ENCODE measurements at places on chromosomes 1 and 21.

- no peak for DNase-seq
These were observed 315.0 kb upstream of the CAMK1G start for GRCh38 chr1:209268479-209268878.

- DNase-seq = peak; percentile 36
These were observed 19.9 kb downstream of the ATP8B2 start for GRCh38 chr1:154344977-154345837.

GRCh38 chr1:109821221-109821669, 57.5 kb upstream of the EPS8L3 start:
- peak; percentile 59 for DNase-seq

DNA sequence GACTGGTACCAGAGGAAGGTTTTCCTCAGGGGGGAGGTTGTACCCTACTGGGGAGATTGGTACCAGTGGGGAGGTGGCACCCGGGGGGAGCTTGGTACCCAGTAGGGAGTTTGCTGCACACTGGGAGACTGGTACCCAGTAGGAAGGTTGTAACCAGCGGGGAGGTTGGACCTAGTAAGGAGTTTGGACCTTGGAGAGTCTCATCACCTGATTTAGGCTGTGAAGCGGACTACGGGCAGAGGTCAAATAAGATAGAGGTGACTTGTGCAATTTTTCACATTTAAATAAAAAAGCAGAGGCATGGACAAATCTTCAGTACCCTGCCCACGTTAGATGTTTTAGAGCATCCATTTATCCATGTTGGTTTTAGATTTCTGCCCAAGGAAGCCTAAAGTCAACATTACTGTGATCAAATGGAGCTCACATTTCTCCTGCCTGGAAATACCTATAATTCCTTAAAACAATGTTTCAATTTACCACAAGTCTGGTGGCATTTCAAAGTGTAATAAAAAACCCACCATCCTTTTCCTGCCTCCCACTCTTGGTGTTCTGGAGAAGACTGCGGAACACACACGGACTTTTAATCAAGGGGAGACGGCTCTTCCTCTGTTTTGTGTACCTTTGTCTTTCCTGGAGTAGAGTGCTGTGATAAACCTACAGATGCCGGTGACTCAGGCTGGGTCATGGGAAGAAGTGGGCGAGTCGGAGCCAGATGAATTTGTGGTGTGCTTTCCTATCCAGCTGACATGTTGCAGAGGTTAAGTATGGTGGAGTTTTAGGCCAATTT, 36.2 kb upstream of the MRPS6 start:
- no peak for DNase-seq

DNA sequence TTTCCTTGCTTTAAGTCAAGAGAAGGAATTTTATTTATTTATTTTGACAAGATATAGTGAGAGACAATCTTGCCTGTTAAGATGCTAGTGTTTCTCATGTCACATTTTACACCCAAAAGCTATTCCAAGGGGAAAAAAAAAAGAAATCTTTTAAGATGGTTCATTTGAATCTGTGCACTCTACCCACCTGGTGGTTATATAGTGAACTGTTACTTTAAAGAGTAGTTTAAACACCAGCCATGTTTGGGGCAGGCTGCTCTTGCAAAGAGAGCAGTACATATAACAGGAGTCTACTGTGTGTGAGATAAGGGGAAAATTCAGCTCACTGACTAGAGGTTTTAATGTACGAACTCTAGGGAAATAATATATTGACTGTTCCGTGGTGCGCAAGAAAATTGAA, 3.3 kb upstream of the ELAVL4 start:
- DNase-seq = no peak

DNA sequence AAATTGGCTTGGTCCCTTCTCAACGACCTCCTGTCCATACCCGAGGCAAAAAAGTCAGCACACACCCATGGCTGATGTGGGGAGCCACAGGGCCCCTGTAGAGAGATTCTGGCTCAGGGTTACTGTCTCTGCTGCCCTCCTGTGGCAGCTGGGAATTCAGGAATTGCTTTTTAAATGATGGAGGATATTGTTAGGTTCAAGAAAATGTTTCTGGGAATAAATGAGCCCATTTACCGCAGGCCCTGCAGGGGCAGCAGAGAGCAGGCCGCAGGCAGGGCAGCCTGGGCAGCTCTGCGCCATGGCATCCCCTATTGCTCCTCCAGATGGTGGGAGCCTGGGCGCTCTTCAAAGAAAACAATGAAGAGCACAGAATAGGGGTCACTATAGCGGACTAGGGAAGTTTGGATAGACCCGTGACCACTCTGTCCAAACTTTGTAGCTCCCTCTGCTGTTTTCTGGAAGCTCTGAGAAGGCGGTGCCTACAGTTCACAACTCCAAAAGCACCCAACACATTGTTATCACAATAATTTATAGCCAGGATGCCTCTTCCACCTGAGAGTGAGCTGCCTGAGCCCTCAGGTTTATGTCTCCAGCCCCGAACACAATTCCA, 201.1 kb downstream of the BACH1 start:
- peak; percentile 50 for DNase-seq

DNA sequence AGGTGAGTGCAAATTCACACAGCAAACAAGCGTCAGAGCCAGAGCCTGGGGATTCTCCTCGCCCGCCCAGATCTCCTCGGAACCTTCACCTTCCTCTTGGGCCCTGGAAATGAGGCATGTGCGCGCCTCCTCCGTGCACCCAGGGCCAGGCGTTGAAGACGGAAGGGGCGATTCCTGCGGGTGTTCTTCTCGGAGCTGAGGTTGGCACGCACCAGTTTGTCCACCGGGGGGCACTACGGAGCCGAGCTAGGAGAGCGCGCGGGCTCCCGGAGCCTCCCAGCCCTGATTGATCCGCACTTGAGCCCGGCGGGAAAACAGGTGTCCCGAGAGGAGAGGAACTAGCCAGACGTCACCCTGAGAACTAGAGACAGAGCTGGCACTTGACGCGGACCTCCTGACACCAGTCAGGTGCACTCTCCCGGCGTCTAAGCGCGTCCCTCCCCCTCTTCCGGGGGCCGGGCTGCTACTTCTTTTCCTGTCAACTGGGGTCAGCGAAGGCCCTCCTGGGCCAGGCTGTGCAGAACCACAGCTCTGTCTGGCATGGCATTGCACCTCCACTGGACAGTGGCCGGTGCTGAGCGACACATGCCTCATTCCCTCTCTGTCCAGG, 18.3 kb upstream of the SERINC2 start:
- peak; percentile 94 for DNase-seq

GRCh38 chr1:214645712-214646111, 42.7 kb downstream of the CENPF start:
- DNase-seq = no peak

DNA sequence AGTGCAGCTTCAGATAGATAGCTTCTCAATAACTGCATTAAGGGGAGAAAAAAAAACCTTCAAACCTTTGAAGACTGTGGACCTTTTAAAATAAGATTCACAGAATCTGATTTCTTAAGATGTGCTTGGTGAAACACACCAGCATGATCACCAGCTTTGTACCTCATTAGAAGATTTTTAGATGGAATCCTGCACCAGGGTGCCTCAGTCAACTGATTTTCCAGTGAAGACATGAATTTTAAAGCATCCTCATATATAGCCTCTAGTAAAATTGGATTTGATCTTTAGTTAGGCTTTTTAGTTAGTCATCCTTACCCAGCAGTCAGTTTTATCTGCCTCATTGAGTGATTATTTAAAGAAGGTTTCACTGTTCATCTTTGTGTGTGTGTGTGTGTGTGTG, 208.6 kb upstream of the DEPDC1 start:
- no peak for DNase-seq

DNA sequence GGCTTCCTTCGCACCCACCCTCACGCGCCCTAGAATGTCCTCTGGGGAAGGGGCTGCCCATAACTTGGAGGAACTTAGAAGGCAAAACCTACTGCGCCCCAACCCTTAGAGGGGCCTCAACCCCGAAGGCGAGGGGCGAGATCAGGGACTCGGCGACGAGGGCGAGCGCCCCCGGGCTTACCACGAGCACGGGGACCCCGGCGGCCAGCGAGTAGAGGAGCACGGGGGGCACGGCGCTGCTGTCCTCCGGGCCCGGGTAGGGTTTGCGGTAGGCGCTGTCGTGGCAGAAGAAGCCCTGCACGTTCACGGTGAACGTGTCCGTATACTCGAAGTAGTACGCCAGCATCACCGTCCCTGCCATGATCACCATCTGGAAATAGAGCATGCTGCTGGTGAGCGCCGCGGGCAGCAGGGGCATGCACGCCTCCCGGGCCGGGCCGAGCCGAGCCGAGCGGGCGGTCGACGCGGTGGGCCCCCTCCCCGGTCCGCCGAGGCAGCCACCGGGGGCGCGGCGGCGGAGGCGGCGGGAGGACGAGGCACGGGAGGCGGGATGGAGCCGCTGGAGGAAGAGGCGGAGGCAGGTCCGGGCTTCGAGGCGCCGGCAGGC, 304 bp downstream of the PLPPR5 start:
- peak; percentile 15 for DNase-seq

DNA sequence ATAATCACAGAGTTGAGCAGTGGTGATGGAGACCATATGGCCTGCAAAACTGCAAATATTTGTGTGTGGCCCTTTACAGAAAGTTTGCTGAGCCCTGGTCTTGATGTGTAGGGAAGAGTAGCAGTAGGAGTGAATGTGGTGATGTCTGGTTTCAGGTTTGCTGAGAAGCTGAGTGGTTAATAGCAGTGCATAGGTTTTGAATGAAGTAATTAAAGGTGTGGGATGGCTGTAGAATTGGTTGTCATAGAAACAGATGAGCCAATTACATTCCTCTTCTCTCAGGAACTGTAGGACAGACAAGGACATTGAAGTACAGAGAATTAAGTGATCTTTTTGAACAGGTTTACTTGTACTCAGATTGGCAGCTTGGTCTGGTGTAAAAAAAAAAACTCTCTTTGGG, 37.4 kb downstream of the PRDM2 start:
- DNase-seq = no peak

DNA sequence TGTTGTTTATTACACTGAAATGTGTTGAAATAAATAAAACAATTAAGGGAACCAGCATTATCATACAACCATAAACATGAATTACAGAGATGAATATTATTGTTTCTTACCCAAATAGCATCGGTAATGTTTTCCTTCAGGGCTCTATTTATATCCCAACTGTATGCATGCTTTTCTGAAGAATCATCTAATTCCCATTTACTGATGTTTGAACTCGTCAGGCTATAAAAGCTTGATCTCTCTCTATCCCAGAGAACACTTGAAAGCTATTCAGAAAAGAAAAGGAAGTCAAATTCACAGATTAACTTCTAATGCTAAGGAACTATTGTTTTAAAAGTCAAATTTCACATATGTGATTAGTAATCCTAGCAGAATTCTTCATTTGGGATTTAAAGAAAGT, 12.4 kb downstream of the NUP133 start:
- no peak for DNase-seq
